ENCODE measurements at places on chromosomes 13 and 19. TPM values are rescaled to one million over a fixed set of nuclear protein-coding genes. Genes with fewer than 3 reads are reported as not detected.

- H3K36me3 ChIP-seq = no peaks in the 10 kb centered on the region
- H3K4me1 ChIP-seq = no peaks in the 10 kb centered on the region
- no peak overlapping the region for H3K27ac ChIP-seq
- no peak overlapping the region for H3K4me3 ChIP-seq
Measured at GRCh38 chr19:41595258-41595889, 19.4 kb downstream of the CEACAM21 start.

Gene TMEM86B
- total RNA-seq = 4.5 TPM

Gene URAD
- not detected for total RNA-seq

DNA sequence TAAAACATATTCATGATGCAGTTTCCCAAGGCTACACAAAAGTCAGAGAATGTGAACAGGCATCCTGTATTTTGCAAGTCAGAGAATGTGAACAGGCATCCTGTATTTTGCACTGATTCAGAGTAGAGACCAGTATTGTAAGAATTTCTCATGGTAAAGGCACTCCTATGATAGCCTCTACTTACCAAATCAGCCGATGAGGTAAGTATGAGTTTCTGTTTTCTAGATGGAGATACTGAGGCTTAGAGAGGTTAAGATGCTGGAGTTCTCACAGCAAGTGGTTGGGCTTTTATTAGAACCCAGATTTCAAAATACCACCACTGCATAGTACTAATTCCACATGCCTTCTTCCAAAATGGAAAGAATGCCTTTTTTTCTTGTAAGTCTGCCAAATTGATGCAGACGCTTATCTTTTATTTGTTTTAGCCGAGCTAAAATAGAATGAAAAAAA is 12.3 kb downstream of the TPT1 start:
- 0 out of 2 replicates have a peak, but pooled peaks cover 3% of the 10 kb centered on the region for H3K36me3 ChIP-seq
- H3K27ac ChIP-seq = no peak overlapping the region
- H3K27me3 ChIP-seq = no peaks in the 10 kb centered on the region
- DNase-seq = no peak
